Fibroblast of skin of left quadriceps (primary cell): ENCODE measurements at places on chromosomes 6 and 20.

- no peak for DNase-seq
Observed at GRCh38 chr20:54284928-54285704, 77.2 kb downstream of the PFDN4 start.

DNA sequence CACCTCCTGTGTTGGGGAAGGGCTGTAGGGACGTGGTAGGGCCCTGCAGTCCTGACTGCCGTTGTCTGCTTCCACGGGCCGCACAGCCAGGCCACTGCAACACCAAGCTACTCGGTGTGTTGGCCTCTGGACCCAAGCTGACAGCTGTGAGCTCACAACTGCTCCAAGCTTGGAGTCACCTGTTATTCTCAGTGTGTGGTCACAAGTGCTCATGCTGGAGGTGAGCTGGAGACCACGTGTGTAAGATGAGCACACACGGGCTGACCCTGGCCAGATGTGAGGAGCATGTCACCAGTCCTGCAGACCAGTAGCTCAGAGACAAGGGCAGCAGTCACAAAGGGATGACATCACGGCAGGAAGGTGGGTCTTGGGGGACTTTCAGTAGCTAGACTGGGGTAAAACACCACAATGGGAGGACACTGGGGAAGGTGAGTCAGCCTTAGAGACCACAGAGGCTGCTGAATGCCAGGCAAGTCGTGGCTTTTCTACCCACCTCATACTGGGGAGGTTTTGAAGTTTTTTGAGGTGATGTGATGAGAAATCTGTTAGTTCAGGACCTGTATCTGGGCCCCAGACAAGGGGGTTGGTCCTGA lies 87.3 kb downstream of the FAM120B start:
- DNase-seq = no peak

DNA sequence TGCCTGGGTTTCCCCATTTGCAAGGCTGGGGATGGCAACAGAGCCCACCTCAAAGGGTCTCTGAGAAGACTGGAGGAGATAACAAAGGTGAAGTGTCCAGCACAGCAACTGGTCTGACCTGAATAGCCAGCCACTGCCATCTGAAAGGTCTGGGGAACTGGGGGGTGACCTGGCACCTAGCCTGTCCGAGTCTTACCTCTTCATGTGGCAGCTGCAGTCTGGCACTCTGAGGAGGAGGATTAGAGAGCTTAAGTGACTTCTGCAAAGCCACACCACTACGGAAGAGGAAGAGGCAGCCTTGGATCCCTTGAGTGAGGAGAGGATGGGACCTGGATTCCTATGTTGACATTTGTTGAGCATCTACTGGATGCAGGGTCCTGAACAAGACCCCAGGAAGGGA lies 22.2 kb downstream of the C20orf203 start:
- no peak for DNase-seq

- no peak for DNase-seq
Observed at GRCh38 chr6:24004062-24004461, 122.0 kb upstream of the NRSN1 start.

DNA sequence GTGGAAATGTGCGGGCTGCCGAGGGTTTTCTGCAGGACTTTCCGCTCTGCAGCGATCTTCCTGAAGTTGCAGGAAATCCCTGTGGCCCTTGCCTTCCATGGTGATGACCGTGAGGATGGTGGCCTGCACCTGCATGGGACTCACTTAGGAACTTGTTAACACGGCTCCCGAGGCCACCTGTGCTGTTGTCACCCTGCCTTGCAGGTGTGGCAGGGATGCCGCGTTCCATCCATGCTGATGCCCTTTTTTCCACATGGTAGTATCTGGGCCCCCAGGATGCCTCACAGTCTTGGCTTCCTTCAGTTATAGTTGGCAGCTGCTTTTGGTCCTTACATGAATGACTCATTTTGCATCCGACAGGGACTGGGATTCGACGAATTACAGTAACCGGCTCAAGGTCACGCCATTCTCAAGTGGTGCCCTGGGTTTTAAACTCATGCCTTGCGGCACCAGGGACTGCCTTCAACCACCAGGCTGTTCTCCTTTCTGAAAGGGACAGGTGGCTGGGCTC lies 37.2 kb downstream of the SYNJ2 start:
- no peak for DNase-seq

GRCh38 chr20:11180186-11180585 lies 506.4 kb upstream of the JAG1 start:
- no peak for DNase-seq

GRCh38 chr6:16723826-16724225 lies 37.4 kb downstream of the ATXN1 start:
- peak; percentile 91 for DNase-seq

DNA sequence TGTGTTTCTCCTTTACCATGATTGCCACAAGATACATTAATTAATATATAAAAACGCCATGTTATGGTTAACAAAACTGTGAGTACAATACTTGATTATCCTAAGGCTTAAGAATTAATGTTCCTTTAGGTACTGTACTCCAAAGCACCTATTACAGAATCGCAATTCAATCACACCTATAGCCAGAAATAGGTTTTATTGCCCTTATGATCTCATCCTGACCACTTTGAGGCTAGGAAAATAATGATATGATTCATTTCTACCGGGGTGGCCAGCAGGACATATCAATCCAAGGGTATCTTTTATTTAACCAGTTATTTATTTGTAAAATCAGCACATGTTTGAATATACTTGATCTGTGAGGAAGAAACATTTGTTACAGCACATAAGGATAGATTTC lies 396.6 kb upstream of the GJE1 start:
- DNase-seq = no peak

GRCh38 chr6:107816818-107817217 lies 7.3 kb downstream of the SCML4 start:
- DNase-seq = no peak

DNA sequence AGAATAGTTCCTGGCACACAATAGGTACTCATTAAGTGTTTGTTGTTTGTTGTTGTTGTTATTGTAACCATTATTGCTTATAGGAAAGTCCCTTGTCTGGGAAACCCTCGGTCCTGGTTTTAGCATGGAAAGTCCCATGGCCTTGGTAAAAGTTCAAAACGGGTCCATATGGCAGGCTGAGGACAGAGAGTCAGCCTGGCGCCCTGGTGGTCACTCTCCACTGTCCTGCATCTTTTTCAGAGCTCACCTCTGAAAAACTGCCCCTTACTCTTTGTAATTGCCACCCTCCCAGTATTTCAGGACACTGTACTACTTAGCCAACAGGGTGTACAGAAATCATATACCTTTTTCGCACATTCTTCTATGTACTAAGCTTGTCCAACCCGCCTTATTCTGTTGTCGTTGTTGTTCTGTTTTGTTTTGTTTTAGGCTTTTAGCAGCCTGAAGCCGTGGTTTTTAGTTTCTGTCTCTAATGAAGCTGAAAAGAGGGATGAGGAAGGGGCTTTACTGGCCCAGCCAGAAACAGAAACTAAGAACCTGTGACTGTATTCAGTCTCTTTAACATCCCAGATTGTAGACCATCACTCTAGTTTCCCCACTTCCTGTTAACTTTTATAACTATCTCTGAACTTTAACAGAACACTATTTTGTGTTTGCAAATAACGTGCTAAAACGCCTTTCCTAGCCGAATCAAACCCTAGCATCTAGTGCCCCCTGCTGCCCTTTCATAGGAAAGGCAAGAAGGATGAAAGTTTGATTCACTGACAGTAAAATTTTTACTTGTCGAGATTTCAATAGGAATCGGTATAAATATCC lies 7.6 kb upstream of the TMEM14A start:
- peak; percentile 54 for DNase-seq

DNA sequence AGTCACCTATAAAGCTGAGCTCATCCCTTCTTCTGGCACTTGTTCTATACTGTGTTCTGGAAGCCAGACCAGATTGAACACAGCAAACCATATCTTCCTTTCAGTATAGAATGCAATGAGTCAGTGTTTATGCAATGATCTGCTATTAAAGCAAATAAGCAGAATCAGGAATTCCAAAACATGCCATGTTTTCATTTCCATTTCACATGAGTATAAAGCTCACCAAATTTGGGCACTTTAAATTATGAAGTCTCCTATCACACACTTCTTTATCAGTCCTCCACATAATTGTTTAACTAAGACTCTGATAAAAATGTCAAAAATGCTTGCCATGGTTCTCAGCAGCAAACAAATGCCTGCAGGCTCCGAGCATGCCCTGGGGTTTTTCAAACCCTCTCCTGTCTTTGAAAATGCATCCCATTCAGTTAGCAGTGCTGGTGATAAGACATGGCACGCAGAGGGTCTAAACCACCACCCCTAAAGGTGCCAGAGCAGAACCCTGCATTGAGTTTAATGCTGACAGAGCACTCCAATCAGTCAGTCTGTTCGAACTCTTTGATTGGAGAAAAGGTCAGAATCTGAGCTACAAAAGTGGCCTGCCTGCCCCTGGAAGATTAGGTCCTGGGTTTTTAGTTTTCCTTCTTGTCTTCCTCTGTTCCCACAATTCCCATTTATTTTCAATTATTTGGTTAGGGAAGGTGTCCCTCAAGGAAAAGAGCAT lies 234.1 kb downstream of the GMPR start:
- peak; percentile 40 for DNase-seq

DNA sequence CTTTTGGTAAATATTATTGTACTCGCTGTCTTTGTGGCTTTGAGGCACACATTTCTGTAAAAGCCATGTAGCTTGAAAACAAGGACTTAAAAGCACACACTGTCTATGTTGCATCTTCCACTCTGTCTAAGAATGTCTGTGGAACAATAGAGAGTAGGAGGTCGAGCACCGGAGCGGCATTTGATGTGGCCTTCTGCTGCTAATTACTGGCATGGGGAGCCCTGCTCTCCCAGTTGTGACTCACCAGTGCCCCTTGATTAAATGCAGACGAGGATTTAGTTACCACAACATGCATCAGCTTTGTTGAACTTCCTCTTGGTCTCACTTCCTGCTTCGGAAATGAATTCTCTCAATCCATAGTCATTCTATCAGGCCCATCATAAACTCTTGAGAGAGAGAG lies 680.7 kb upstream of the SLC35B3 start:
- DNase-seq = peak; percentile 67

- DNase-seq = no peak
Observed at GRCh38 chr6:11785415-11785773, 6.8 kb upstream of the ADTRP start.

DNA sequence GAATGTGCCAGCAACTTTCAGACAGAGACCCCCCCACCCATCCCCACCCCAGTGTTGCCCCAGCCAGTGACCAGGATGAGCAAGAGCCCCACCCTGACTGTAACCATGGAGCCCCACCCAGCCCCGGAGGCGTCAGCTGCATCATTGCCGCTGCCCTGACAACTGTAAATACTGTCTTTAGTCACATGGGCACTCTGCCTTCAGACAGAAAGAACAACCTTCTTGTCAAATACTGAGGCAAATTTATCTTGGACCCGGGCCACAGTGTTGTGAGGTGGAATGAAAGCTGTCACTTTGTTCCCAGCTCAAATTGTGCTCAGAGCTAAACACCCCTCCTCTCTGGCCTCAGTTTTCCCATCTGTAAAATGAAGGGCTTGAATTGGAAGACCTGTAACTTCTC lies 23.7 kb downstream of the MOCS3 start:
- DNase-seq = no peak

DNA sequence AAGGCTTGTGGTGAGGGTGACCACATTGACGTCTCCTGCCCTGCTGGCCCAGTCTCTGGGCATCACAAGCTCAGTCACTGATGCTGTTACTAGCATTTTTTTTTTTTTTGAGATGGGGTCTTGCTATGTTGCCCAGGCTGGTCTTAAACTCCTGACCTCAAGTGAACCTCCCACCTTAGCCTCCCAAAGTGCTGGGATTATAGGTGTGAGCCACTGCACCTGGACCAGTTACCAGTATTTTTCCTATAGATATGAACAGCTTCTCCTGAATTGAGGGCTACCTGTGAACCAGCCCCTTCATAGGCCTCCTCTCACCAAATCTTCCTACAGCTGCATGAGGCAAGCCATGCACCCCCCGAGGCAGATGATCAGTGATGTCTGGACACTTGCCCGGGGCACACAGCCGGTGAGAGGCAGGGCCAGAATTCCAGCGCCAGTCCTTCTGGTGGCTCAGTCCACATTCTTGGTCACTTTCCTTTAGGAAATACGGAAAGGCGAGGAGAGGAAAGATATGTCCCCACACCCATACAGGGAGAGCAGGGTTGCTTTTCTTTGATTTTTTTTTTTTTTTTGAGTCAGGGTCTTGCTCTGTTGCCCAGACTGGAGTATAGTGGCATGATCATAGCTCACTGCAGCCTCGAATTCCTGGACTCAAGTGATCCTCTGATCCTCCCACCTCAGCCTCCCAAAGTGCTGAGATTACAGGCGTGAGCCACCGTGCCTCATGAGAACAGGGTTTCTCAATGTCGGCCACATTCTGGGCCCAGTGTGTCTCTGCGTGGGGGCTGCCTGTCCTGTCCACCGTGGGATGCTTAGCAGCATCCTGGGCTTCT lies 50.7 kb downstream of the UBE2V1 start:
- no peak for DNase-seq

DNA sequence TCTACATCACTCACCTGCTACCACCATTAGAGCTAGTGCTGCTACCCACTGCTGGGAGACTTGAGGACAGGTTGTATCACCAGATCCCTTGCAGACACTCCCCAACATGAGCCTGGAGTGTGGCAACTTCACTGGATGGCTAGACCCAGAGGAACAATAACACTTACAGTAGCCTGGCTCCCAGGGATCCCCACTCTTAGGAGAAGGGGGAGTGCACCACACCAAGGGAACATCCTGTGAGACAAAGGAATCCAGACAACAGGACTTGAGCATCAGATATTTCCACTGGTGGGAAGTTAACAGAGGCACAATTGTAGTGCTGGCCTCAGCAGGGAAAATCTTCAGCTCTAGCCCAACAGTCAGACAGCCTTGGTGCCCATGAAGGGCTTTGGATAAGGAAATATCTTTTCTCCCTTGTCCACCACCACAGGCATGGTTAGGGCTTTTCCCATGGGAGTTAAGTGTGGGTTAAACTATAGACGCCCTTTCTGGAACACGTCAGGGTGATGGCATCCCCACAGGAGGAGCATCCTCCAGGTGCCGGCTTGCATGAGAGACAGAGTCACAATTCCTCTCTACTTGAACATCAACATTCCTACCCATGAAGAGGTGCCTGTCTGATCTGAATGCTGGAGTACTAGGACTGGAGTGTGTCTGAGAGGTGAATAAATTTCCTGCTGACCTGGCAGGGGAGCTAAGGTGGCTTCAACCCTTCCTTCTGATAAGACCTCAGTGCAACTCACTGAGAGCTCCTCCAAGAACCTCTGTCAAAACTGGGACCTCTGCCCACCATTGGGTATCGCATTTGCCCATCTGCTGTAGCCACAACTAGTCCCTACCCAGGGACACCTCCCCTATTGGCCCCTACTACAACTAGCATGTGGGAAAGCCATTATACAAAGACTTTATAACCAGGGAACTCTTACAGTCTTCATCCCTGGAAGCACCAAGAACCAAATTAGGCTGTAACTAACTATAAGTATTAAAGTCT lies 55.4 kb upstream of the SIRPG start:
- no peak for DNase-seq

- DNase-seq = no peak
Observed at GRCh38 chr6:111759331-111759835, 113.9 kb downstream of the FYN start.

GRCh38 chr20:20582734-20583133 lies 129.7 kb downstream of the RALGAPA2 start:
- no peak for DNase-seq
